K562 (cell line): ENCODE measurements at places on chromosomes 1 and 21.

DNA sequence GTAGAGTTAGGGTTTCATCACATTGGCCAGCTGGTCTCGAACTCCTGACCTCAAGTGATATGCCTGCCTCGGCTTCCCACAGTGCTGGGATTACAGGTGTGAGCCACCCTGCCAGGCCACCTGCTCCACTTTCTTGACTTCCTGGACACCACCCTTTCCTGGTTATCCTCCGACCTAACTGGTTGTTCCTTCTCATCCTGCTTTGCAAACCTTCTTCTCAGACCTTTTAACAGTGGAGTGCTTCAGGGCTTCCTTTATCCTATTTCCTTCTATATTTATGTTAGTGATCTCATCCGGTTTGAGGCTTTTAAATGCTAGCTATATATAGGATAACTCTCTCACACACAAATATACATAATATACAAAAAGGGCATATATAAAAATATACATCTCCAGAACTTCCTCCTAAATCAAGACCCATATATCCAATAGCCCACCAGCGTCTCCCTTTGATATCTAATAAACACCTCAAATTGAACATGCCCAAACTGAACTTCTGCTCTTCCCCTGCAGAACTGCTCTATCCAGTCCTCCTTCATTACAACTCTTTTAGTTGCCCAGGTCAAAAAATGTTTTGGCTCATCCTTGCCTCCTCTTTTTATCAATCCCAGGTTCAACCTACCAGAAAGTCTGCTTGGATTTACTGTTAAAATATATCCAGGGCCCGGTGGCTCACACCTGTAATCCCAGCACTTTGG is 19.5 kb upstream of the UQCRHL start:
- H3K27ac ChIP-seq = no peak overlapping the region
- H3K27me3 ChIP-seq = no peaks in the 10 kb centered on the region
- no peaks in the 10 kb centered on the region for H3K36me3 ChIP-seq
- peaks cover 18% of the 10 kb centered on the region for H3K4me1 ChIP-seq

DNA sequence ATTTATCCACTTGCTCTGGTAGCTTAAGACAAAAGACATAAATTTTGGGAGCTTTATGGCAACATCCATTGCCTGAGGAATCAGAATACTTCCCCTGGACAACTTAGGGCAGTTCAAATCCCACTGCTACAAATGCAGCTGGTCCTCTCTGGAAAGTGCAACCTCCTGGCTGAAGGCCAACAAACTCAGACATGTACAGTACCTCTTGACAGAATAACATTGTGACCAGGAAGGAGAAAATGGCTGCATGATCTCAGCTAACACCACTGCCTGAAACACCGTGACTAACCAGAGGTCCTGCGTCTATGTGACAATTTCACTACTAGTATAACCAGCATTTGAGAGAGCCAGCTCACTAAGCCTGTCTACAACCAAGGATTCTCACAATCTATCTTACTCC is 218.9 kb downstream of the CRB1 start:
- peak; percentile 21 for DNase-seq
- no peaks in the 10 kb centered on the region for H3K36me3 ChIP-seq
- H3K4me3 ChIP-seq = no peak overlapping the region
- no peaks in the 10 kb centered on the region; the same call in 2 of the 3 replicates for H3K27me3 ChIP-seq
- no peaks in the 10 kb centered on the region for H3K4me1 ChIP-seq

GRCh38 chr1:100995198-100995988 is 30.2 kb downstream of the DPH5 start:
- no peak for DNase-seq
- no peak overlapping the region for H3K4me3 ChIP-seq

DNA sequence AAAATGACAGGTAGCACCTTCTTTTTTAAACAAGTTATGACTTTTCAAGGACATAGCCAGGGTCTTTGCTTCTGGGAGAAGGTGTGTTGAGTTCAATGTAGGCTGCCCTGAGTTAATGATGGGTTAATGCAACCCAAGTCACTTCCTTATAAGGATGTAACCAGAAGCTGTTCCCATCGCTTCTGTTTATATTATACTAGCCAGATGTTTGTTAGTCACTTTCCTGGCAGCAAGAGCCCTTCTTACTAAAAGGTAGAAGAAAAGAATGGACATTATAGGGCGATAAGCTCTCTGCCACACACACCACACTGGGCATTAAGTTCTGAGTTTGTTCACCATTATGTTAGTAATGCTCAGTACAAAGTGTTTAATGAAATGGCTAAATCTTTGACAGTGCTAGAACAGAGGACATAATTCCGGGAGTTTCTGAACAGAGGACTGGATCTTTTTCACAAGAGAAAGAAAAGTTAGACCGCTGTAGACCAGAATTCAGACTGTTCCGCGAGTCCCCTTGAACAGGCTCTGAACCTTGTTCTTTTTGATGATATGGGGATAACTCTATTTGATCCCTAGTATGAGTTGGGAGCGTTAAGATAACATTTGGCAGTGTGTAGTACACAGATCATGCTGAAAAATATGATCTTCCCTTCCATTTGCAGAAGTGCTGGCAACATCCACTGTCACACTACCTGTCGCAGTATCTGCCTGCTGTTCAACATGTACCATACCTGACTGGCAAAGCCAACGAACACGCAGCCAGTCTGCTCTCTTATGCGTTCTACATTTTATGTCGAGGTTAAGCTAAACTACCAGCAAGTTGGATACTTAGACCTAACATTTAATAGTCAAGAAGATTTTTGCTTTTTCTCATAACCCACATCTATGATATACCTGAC is 41.0 kb downstream of the DEGS1 start:
- H3K4me1 ChIP-seq = peaks cover 6% of the 10 kb centered on the region; the same call in 1 of the 3 replicates
- peak; percentile 8 for DNase-seq
- no peak overlapping the region for H3K27ac ChIP-seq
- peaks cover 22% of the 10 kb centered on the region; the same call in 2 of the 3 replicates for H3K36me3 ChIP-seq

DNA sequence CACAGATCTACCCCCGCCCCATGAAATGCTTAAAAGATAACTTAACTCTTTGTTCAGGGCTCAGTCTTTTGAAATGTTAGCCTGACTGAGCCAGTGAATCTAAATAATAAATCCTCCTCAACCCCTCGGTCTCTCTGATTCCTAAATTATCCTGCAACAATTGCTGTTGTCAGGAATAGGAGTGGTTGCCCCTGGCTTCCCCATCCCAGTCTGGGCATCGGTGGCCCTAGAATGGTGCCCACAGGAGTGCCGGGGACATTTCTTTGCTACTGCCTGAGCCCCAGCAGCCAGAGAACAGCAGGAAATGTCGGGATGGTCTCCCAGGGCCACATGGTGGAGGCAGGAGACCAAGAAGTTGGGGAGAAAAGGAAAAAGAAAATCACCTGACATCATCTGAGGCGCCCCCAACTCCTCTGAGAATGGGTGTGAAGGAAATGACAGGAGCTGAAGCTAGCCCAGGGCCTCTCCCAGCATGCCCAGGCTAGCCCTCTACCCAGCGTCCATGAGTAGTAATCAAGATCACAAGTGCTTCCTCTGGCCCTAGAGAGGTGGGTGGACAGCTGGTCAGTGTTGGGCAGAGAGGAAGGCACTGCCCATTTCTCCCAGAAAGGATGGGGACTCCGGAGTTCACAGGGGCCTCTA is 1.6 kb downstream of the PADI4 start:
- H3K4me3 ChIP-seq = no peak overlapping the region
- H3K4me1 ChIP-seq = peaks cover 16% of the 10 kb centered on the region
- no peak overlapping the region for H3K27ac ChIP-seq
- no peak for DNase-seq
- peaks cover 12% of the 10 kb centered on the region; the same call in 2 of the 3 replicates for H3K27me3 ChIP-seq

DNA sequence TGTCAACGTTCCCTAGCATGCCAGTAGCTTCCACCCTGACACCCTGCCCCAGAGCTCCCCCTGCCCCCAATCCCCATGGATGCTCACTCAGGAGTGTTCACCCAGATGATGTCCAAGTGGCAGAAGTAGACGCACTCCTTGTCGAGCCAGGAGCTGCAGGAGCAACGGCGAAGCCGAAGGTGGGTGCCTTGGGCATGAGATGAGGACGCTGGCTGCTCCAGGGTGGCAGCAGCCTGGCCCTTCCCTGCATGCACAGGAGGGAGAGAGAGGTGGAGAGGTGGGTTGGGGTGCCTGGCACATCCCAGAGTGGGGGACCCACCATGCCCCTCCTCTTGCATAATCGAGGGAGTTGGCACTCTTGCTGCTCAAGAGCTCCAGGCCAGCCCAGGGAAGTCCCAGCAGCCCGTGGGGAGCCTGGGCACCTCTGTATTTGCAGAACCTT is 502 bp downstream of the EDN2 start:
- H3K27ac ChIP-seq = no peak overlapping the region
- no peak overlapping the region for H3K4me3 ChIP-seq
- DNase-seq = no peak

GRCh38 chr1:81585371-81585770 is 215.4 kb upstream of the ADGRL2 start:
- no peaks in the 10 kb centered on the region for H3K36me3 ChIP-seq
- no peak overlapping the region for H3K4me3 ChIP-seq
- no peaks in the 10 kb centered on the region for H3K4me1 ChIP-seq
- no peak for DNase-seq

GRCh38 chr1:901108-901859 is 22.4 kb upstream of the SAMD11 start:
- H3K4me1 ChIP-seq = peaks cover 48% of the 10 kb centered on the region
- H3K36me3 ChIP-seq = no peaks in the 10 kb centered on the region
- no peak overlapping the region for H3K4me3 ChIP-seq
- peaks cover 29% of the 10 kb centered on the region for H3K27me3 ChIP-seq
- DNase-seq = peak; percentile 7

- H3K36me3 ChIP-seq = no peaks in the 10 kb centered on the region
- no peak for DNase-seq
- no peaks in the 10 kb centered on the region for H3K27me3 ChIP-seq
- H3K4me1 ChIP-seq = peaks cover 25% of the 10 kb centered on the region
- no peak overlapping the region for H3K4me3 ChIP-seq
Observed at GRCh38 chr21:35511696-35512162, 462.6 kb upstream of the RUNX1 start.

- H3K36me3 ChIP-seq = no peaks in the 10 kb centered on the region
- no peak for DNase-seq
- H3K4me3 ChIP-seq = no peak overlapping the region
- H3K4me1 ChIP-seq = no peaks in the 10 kb centered on the region
- peaks cover 66% of the 10 kb centered on the region for H3K27me3 ChIP-seq
Observed at GRCh38 chr21:42781150-42781970, 98.0 kb downstream of the WDR4 start.

GRCh38 chr1:40878906-40879305 is 16.7 kb upstream of the CITED4 start:
- no peaks in the 10 kb centered on the region for H3K36me3 ChIP-seq
- H3K27ac ChIP-seq = no peak overlapping the region
- peaks cover 29% of the 10 kb centered on the region for H3K4me1 ChIP-seq
- H3K27me3 ChIP-seq = no peaks in the 10 kb centered on the region; the same call in 2 of the 3 replicates

GRCh38 chr1:164671966-164672571 is 113.1 kb downstream of the PBX1 start:
- no peaks in the 10 kb centered on the region for H3K27me3 ChIP-seq
- no peaks in the 10 kb centered on the region for H3K4me1 ChIP-seq
- no peak overlapping the region for H3K27ac ChIP-seq
- no peak for DNase-seq

GRCh38 chr21:14923468-14923867 is 141.3 kb downstream of the NRIP1 start:
- no peaks in the 10 kb centered on the region for H3K36me3 ChIP-seq
- no peak overlapping the region for H3K27ac ChIP-seq
- H3K4me3 ChIP-seq = no peak overlapping the region
- no peaks in the 10 kb centered on the region for H3K27me3 ChIP-seq
- no peaks in the 10 kb centered on the region; the same call in 1 of the 2 replicates for H3K4me1 ChIP-seq
- DNase-seq = no peak

DNA sequence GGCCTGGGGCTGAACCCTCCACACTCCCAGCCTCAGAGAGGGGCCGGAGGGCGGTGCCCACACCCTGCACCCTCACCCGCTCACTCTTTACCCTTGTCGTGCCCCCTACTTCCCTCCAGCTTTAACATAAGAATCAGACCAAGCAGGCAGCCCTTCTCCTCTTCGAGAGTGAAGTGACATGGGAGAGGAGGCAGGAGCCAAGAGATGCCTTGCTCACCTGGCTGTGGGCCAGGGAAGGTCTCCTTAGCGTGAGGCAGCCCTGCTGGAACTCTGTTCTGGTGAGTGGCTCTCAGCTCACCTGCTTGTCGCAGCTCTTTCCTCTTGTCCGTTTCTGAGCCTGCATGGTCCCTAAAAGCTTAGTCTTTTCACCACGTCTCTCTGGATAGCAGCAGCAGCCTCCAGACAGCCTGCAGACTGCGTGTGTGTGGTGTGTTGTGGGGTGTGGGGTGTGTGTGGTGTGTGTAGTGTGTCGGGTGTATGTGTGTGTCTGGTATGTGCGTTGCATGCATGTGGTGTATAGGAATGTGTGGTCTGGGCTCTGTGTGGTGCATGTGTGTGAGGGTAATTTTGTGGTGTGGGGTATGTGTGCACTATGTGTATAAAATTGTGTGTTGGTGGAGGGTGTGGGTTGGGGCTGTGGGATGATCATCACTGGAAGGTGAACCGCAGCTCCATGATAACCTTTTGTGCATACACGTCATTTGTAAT is 86.7 kb downstream of the CCDC185 start:
- H3K36me3 ChIP-seq = no peaks in the 10 kb centered on the region
- no peak overlapping the region for H3K4me3 ChIP-seq
- no peak for DNase-seq
- no peaks in the 10 kb centered on the region for H3K4me1 ChIP-seq
- peaks cover 52% of the 10 kb centered on the region for H3K27me3 ChIP-seq

DNA sequence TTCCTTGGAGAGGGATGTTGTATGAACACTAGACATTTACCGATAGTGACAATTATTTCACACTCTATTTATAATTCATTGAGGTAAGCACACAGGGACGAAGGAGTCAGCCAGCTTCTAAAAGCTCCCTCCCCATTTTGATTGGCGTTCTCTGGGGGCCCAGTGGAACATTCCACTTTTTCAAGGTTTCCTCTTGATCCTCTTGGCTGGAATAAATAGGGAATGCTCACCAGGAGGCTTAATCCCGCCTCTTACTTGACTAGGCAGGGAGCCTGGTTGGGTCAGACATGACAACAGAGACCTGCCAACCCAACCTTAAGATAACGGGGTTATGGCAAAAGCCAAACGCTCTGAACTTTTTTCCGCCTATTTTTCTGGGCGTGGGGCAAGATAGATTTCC is 974 bp downstream of the ACTN2 start:
- no peak overlapping the region; the same call in 1 of the 2 replicates for H3K4me3 ChIP-seq
- DNase-seq = no peak
- no peak overlapping the region for H3K27ac ChIP-seq
- peaks cover 27% of the 10 kb centered on the region for H3K27me3 ChIP-seq

DNA sequence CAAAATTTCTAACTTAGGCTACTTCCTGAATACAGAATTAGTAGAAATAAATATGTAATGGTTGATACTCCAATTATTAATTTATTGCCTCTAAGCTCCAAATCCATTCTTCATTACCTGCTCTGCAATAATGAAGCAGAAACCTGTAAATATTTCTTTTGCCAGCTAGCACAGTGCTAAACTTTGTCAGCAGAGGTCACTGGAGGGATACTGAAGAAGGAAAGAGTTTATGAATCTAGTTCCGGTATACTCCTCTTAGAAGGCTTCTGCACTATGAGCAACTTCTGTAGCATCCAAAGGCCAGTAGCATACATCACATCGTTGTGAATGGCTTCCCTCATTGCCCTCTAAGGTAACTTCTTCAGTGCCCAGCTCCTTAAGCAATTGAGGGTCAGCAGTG is 81.0 kb upstream of the LHX8 start:
- no peak for DNase-seq
- H3K27ac ChIP-seq = no peak overlapping the region
- H3K27me3 ChIP-seq = no peaks in the 10 kb centered on the region
- no peak overlapping the region for H3K4me3 ChIP-seq
